Stimulated activated CD8-positive, alpha-beta memory T cell treated with anti-CD3 and anti-CD28 coated beads, Interleukin-7, amount 100 ng/mL, for 1 hour (primary cell): ENCODE measurements at places on chromosomes 4 and X.

DNA sequence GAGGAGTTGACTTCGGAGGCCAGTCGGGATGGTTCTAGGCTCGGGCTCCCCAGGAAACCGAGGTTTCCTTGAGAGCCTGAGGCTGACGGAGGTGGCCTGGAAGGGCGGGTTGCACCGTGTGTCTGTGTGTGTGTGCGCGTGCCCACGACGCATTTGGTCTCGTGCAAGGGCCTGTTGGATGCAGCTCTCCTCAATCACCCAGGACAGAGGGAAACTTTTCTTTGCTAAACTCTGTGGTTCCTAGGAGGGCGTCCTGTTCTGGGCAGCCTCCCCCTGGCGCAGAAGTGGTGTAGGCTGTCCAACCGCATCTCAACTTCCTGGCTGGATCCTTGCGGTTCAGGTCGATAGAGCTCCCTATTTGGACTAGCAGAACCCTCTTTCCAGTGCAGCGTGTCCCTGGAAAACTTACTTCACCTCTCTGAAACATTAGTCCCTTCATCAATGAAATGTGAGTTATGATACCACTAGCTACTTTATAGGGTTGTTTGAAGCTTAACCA lies 973 bp downstream of the STK32B start:
- DNase-seq = no peak

DNA sequence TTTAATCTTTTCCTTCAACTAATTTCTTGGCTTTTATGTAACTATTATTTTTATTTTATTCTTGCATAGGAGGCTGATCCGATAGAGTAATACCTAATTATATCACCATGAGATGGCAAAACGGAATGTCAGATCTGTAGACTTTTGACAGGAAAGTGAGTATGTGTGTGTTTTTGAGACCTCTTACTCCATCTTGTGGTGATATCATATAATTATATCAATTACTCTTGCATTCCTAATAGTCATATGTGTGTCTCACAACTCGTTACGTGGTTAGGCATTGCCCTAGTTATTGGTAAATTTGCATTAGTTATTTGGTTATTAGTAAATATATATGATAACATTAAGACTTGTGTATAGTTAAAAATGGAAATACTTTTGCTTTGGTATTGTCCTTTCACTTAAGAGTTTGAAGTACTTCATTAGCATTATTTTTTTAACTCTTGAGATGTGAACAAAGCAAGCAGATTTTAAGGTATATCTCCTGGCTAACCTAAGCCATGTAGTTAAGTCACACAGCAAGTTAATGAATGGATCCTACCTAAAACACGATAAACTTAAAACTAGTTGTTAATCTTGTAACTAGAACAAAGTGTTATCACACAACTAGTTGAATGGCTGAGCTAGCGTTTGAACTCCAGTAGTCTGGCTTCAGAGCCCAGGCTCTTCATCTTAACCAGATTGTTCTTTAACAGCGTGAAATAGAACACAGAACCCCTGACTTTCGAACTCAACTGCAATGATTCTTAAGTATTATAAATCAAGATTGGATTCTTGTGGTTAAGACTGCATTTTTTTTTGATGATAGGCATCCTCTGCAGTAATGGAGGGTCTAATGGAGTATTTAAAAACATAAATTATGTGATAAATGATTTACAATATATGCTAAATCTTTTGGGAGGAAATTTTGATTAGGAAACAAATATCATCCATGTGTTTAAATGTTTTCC lies 67.1 kb downstream of the PGRMC2 start:
- DNase-seq = no peak

DNA sequence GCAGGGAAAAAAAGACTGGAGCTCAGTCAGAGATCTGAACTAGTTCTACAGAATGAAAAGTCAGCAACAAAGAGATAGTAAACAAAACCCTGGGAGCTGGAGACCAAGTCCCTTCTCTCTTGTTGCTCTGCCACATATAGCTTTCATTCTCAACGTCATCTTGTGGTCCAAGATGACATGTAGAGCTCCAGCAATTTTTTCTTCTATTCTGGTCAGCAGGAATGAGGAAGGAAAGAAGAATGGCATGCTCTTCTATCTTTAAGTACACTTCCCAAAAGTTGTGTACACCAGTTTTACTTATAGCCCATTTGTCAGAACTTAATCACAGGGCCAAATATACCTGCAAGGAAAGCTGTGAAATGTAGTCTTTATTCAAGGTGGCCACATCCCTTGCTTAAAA lies 45.6 kb downstream of the RAP2C start:
- DNase-seq = no peak

DNA sequence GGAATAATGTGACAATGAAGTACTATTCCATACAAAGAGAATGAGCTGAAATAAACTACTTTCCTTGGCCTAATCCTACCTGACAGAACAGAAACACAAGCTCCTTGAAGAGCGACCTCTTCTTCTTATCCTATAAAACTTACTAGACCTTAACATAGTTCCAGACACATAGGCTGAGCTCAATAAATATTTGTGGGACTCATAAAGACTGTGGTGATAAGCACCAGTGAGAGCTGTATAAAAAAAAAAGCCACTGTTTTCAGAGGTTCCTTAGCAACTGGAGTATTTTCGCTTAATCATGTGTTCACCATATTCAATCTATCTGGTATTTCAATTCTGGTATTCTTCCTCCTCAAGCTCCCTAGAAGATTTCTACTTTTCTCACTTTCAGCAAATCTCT lies 1129.6 kb downstream of the STPG2 start:
- DNase-seq = no peak

GRCh38 chr4:146522869-146523205 lies 1.1 kb upstream of the SLC10A7 start:
- no peak for DNase-seq

- no peak for DNase-seq
Measured at GRCh38 chr4:98710831-98711230, 52.4 kb upstream of the TSPAN5 start.

GRCh38 chrX:8204169-8204935 lies 33.3 kb upstream of the VCX2 start:
- DNase-seq = no peak

- no peak for DNase-seq
Measured at GRCh38 chr4:99404595-99405287, 30.4 kb downstream of the ADH7 start.

DNA sequence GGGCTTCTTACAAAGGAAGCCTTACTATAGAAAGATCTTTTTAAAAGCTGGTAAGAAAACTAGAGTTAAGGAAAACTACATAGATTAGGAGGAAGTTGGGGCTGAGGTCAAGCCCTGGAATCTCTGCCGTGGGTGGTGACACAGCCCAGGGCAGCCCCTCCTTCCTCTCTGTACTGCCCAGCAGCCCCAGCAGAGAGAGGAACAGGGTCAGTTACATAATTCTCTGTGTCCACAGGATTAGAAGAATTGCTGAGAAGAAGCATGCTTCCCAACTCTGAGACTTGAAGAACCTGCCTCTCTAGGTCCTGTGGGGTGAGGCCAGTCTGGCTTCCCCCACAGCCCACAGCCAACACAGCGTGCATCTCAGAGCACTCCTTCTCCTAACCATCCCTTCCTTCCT lies 9.2 kb upstream of the ABLIM2 start:
- no peak for DNase-seq

DNA sequence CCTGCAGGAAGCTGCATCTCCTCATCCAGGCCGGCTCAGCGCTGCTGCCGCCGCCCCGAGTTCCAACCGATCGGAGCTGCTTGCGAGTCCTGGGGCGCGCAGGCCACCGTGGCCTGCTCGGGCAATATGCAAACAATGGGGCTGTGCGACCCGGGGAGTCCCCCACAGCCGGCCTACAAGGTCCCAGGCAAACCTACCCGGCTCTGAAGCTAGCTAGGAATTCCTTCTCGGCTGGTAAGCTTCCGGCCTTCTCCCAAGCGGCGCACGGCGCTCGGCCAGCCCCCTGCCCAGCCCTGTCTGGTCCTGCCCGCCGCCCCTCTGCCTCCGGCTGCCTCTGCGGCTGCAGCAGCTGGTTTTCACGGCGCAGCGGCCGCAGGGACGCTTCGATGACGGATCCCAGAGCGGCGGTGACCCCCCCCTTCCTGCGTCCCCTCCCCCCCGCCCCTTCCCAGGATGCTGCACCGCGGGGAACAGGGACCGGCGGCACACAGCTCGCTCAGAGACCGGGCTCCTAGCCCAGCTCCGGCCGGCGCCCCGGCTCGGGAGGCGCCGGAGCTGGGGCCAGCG lies 59.4 kb downstream of the TSC22D3 start:
- DNase-seq = no peak

DNA sequence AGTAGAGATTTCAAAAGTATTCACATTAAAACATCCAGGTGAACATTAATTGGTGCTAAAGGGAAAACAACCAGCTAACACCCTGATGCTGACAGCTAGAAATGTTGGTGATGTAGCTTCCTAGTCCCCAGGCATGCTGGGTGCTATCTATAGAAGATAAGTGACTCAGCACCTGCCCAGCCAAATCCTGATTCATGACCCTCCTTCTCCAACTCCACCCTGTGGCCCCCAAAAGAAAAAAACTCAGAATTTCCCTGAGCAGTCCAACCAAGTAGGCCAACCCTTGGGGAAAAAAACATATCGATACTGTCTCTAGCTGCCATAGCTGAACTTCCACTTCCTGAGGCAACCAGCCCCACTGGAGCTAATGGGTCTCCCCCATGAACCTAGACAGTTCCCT lies 197.6 kb upstream of the KLF3 start:
- DNase-seq = no peak

GRCh38 chr4:149291463-149291862 lies 524.2 kb downstream of the IQCM start:
- DNase-seq = no peak

GRCh38 chr4:77777135-77777807 lies 41.9 kb downstream of the CNOT6L start:
- DNase-seq = no peak
